Hepatic stellate cell (primary cell): ENCODE measurements at places on chromosomes 7 and 10.

DNA sequence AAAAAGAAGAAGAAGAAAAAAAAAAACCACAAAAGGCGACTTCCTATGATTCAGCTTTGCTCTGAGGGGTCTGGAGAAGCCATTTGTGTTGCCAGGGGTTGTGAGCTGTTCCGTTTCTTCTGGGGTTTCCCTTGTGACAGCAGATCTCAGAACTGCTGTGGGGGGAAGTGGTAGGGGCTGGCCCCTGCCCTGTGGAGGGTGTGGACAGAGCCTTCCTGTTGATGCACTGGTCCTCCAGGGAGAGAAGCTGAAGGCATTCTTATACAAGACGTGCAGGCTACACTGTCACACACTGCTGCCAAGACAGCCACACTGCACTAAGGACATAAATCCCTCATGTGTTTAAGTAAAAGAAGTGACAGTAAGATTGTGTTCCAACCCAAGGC, 17.3 kb upstream of the CSGALNACT2 start:
- DNase-seq: no peak

GRCh38 chr10:73774637-73775036, 7.2 kb upstream of the CHCHD1 start:
- no peak for DNase-seq

- no peak for DNase-seq
Observed at GRCh38 chr7:28376634-28377033, 35.7 kb upstream of the CREB5 start.

GRCh38 chr7:137936509-137937201, 65.2 kb downstream of the CREB3L2 start:
- DNase-seq: no peak

DNA sequence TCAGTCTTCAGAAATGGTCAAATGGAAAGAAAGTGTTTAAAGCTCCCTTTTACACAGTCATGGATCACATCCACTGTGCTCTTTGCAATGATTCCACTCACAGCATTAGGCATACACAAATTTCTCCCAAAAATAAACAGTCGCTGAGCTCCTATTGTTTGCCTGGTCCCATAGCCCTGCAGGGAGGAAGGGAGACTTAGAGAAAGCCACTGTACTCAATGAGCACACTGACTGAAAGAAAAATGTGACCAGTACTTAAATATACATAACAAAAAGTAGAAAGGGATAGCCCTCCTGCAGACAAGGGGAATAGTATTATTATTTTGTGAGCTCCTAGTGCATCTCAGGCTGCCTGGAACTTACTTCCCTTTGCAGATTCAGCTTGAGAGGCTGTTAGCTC, 853.2 kb downstream of the GRID1 start:
- no peak for DNase-seq

DNA sequence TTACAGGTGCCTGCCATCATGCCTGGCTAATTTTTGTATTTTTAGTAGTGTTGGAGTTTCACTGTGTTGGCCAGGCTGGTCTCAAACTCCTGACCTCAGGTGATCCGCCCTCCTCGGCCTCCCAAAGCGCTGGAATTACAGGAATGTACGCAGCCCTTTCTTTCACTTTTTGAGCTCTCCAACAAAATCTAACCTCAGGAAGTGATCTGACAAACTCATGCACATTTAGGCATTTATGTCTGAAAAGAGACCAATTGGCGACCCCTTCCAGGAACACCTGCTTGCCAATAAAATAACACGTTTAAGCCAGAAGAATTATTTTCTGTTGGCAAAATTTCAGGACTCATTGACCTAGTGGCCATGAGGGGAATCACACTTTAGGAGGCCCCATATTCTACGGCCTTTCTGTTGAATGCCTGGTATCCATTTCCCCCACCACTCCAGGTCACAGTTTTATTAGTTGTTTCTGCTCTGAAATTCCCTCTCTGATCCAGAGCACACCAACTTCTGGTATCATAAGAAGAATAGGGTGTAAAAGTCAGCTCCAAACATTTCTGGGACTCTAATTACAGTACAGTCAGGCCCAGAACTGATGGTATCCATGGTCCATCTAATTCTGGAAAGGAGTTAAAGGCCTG, 65.8 kb upstream of the FRMD4A start:
- DNase-seq: peak; percentile 21

DNA sequence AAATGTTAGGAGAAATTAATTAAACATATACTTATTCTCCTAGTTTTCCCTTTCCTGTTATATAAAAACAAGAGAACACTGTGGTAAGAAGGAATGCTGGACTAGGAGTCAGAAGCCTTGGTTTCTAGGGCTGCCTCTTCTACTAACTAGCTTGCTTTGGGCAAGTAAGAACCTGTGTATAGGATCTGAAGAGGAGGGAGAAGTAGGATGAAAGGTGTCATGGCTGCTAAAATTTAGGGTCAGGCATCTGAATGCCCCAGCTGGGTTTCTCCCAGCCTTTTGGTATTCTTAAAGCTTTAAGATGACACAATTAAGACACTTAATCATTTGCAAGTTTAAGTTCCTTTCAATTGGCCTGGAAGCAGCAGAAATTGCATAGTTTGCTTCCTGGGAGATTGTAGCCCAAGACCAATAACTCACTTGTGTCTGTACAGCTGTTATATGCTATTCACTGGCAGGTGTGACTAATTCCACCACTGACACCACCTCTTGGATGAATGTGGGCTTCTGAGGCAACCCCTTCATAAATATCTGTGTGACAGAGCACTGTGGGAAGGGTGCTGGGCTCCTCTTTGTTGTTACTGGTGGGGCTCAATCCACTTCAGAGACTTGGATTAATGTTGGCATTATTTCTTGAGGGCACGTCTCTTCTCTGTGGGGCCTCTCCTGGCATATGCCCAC, 137.2 kb downstream of the LRMDA start:
- DNase-seq: no peak

DNA sequence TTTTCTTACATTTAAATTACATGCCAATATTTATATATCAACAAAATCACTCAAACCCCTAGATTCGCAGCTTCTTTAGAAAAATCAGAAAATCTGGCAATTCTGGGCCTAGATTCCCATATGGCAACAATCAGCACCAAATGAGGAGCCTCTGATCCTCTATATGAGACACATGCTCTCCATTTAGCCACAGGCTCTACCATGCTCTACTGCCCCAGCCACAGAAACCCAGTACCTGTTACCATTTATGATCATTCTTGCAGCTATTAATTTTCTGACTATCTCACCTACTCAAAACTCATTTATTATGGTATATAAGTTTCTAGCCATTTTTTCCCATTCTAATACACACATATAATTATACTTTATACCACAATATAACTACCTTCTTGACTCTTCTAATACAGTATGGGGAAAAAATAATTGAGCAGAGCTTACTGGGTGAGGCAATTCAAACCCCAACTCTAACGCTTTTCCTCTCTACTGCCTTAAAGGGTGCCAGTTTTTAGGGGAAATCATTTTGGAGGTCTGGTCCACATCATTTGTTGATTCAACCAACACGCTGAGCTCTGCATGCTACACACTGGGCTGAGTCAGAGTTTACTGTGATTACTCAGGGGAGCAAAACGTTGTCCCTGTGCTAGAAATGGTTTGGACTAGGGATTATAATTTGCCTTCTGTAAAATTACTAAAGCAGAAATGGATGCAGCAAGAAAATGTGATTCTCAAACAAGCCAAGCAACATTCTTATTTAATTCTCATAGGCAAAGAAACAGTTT, 11.6 kb downstream of the PDLIM1 start:
- peak; percentile 54 for DNase-seq

- DNase-seq: no peak
Observed at GRCh38 chr7:97671571-97671970, 60.3 kb upstream of the TAC1 start.

DNA sequence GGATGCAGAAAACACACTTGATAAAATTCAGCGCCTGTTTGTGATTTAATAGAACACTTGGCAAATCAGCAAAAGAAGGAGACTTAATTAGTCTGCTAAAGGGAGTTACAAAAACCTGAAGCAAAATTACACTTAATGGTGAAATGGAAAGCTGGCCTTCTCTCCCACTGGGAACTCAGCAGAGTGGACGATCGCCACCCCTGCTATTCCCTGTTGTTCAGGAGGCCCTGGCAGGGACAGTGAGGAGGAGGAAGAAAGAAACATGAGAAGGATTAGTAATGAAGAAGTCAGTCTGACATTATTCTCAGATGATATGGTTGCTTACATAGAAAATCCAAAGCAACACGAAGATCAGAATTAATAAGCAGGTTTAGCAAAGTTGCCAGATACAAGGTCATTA, 5.6 kb upstream of the KNDC1 start:
- DNase-seq: no peak

- no peak for DNase-seq
Observed at GRCh38 chr7:103811997-103812396, 177.5 kb downstream of the RELN start.

DNA sequence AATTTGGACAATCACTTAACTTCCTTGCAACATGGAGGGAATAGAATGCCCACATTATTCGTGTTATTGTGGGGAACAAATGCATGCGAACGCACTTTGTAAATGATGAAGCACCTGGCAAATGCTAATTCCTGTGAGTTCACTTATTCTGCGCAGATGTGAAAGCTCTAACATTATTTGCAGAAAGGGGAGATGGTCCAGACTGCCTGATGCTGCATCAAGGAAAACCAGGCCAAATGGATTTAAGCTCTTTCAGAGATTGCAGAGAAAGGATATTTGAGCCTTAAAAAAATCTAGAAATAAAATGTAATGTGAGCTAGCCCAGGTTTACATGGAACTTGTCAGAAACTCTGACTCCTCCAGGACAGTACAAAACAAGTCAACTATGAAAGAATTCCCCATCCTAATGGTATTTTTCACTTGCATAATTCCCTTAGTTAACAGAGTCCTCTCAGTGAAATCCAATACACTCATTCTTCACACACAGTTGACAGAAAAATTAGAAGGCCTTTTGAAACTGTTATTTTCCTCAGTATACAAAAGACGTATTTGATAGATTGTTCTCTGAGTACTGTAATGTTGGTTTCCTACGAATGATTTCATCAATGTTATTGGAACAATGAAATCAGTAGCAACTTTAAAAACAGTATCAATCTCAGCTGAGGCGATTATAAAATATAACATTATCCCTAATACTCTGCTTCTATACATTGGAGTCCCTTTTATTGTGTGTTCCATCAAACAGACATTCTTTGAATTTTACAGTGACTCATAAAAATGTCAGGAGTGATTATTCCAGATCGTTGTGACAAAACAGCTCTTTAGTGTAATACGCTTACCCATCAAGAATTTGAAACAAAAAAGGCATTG, 136.3 kb upstream of the ANK3 start:
- DNase-seq: no peak

- no peak for DNase-seq
Observed at GRCh38 chr7:114976666-114977065, 54.8 kb downstream of the MDFIC start.

DNA sequence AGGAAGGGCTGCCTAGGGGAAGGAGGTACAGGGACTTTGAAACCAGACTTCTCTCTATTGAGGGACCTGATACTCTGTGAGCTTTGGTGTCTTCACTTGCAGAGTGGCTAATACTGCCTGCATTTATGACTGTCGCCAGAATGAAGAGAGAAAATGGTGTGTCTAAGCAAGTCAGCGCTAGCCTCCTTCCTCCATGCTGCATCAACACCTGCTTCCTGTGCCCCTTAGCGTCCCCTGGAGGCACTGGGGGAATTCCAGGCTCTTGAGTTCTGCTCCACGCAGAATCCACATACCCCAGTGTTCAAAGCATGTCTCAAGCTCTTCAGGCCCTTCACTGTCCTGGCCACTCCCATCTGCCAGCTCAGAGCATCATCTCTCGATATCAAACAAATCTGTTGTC, 140.5 kb downstream of the PKD1L1 start:
- DNase-seq: no peak

DNA sequence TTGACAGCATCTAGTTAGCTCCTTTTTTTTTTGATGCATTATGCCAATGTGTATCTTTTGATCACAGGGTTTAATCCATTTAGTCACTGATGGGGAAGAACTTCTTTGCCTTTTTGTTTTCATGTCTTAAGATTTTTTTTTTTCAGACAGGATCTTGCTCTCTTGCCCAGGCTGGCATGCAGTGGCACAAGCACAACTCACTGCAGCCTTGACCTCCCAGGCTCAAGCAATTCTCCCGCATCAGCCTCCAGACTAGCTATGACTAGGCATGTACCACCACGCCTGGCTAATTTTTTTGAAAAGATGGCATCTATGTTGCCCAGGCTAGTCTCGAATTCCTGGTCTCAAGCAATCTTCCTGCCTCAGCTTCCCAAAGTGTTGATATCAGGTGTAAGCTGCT, 46.4 kb upstream of the PLA2G12B start:
- DNase-seq: no peak

- no peak for DNase-seq
Observed at GRCh38 chr10:69896606-69897231, 95.0 kb downstream of the COL13A1 start.

DNA sequence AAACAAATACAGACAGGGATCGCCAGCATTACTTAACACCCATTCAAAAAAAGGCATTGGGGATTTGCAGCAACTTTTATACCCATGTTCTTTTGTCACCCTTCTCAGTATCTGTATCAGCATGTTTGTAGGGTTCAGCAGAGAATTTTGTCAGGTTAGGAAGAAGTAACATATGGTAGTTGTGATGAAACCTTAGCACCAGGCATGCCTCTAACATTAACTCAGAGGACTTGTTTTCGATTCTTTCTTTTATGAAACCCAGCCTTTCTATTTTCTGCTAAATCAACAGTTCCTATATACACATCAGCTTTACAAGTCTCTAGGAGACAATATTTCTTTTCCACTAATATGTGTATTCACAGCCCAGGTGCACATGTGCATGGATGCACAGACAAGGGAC, 22.4 kb upstream of the HDAC9 start:
- no peak for DNase-seq

GRCh38 chr7:149713731-149714068, 59.7 kb downstream of the ZNF467 start:
- DNase-seq: no peak

GRCh38 chr7:2313450-2314208, 612 bp downstream of the SNX8 start:
- DNase-seq: peak; percentile 53

- no peak for DNase-seq
Observed at GRCh38 chr7:83211685-83212084, 49.0 kb upstream of the PCLO start.

GRCh38 chr10:34768261-34768971, 46.7 kb downstream of the PARD3 start:
- no peak for DNase-seq

GRCh38 chr7:36084485-36085091, 68.5 kb upstream of the EEPD1 start:
- DNase-seq: peak; percentile 29

GRCh38 chr10:130329792-130330191, 193.6 kb downstream of the GLRX3 start:
- DNase-seq: no peak

- no peak for DNase-seq
Observed at GRCh38 chr10:49751216-49751615, 10.9 kb downstream of the OGDHL start.

GRCh38 chr10:24240041-24240751, 31.3 kb downstream of the KIAA1217 start:
- DNase-seq: no peak

GRCh38 chr10:96227206-96227605, 44.2 kb downstream of the BLNK start:
- no peak for DNase-seq
